ENCODE measurements at places on chromosomes 2 and 18.
A peak's percentile ranks its signal among the peaks of the same experiment; 100 is the strongest.

DNA sequence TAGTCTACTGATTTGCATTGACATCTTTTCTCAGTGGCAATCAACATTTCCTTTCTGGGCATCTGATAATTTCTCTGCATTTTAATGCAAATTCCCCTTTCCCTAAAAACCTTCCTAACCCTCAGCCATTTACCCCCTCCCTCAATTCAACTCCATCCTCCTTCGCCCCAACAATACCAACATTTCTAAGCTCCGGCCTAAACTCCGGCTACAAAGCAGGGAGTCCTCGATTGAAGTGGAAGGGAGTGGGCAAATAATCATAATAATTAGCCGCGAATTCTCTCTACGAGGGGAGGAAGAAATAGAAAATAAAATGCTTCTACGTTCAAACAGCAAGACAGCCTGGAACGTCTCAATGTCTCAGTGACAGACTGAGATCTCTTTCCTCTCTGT is 4.6 kb downstream of the BCL11A start:
- DNase-seq, result no peak

DNA sequence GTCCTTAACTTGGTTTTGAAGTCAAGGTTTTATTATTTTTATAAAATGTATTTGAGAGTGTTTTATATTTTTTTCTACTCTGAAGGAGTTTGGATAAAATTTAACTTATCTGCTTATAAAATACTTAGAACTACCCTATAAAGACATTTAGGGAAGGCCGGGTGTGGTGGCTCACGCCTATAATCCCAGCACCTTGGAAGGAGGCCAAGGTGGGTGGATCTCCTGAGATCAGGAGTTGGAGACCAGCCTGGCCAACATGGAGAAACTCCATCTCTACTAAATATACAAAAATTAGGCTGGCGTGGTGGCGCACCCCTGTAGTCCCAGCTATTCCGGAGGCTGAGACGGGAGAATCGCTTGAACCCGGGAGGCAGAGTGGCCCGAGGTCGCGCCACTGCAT is 486.4 kb downstream of the DSC3 start:
- no peak for DNase-seq

- DNase-seq, result no peak
Observed at GRCh38 chr18:12857215-12857905, 26.7 kb downstream of the PTPN2 start.

DNA sequence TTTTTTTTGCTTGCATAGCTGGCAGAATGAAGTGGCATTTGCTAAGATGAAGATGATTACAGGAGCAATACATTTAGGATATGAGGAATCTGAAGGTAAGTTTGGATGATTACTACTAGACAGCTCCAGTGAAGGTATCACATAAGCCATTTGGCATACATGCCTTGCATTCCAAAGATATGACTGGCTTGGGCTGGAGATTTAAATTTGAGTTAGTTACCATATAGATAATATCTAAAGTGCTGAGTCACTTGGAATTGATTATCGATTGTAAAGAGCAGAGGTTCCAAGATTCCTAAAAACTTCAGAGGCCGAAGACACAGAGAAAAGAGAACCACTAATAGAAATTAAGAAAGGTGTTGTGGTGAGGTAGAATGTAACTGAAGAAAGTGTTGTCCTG is 1026.4 kb downstream of the DSC3 start:
- DNase-seq, result no peak

DNA sequence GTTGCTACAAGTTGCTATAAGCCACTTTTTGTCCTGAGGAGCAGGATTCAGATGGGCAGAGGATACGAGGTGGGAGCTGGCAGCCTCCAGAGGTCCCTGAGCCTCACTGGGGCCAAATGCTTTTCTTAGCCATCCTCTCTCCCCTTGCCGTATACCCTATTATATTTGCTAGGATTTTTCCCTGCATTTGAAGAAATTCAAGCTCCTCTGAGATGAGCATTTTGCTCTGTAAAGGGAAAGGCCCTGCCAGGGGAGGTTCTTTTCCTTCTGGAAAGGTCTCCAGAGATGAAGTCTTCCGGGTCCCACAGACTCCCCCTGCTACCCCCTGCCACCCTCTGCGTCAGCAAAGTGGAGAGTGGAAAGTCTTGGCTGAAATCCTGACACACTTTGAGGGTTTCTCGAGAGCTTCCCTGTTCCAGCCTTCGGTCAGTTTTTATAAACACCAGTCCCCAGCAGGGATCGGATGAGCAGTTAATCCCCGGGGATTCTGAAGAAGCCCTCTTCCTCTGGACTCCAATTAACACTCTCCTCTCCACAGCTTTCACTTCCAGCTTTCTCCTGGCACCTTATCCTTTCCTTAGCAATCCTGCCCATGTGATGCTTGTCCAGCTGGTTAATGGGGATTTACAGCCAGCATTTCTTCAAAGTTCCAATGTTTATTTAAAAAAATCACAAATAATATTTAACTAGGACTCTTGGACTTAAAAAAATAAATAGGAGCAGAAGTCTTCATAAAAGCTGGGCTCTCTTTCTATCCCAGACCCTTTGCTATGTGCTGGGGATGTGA is 13.1 kb downstream of the CYRIA start:
- DNase-seq, result no peak

DNA sequence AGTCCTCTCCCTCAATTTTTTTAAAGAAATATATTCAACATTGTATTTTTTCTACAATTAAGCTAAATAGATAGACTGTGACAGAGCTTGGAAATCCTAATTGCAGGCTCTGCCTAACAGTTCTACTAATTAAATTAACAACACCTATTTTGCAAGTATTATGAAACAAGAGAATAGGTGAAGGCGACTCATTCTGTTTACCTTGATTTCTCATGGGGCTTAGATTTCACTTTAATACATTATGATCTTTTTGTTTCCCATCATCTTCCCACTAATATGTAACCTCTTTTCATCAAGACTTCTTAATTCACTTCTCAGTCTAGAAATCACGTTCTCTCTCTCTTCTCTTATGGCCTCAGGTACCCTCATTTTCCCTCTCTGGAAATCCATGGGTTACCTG is 42.7 kb upstream of the TANK start:
- DNase-seq, result no peak

DNA sequence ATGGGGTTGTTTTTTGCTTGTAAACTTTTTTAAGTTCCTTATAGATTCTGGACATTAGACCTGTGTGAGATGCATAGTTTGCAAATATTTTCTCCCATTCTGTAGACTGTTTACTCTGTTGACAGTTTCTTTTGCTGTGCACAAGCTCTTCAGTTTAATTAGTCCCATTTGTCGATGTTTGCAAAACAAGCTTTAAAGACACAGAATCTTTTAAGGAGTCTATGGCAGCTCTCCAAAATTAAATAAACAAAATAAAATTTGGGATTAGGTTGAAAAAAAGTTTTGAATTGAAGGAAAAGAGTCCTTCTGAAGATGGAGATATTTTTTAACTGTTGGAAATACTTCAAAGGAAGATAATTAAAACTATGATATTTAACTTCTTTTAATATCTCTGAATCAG is 88.8 kb downstream of the MAP3K20 start:
- no peak for DNase-seq

DNA sequence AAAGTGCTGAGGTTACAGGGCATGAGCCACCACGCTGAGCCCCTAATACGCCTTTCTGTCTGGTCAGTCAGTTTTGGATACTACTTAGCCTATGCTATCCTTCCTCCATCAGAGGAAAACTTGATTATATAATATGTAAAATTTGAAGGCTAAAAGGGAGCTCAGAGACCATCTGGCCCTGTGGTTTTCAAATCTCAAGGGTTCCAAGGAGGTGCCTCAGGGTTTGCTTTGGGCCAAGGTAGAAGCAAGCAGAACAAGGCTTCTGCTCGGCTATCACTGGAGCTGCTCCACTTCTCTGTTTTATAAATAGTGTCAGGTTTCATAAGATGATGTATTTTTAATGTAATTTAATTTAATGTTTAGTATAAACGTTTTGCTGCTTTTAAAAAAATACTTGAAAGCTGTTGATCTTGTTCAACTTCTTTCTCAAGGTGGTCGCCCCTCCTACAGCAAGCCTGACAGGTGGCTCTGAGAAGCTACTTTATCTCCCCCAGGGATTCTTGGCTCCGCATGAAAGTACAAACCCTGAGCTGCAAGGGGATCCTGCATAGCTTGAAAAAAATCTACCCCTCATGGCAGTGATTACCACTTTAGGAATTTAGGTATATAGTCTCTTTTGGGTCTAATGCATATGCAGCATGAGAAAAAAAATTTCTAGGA is 290.3 kb downstream of the CNTNAP5 start:
- DNase-seq, result no peak

DNA sequence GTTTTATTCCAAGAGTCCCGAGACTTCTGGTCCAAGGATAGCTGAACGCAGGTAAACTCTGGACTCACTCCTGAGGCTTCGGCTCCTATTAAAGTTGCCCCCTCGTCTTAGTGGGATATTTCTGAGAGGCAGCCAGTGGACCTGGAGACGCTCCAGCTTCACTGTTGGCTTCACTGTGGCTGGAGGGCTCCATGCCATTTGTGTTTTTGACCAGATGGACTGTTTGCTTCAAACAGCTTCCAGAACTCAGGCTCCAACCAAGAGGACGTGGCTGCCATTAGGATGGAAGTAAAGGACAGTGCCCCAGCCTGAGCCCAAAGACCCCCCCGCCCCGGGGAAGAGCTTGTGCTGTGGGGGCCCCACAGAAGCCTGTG is 94.4 kb upstream of the LDAH start:
- DNase-seq, result no peak

GRCh38 chr2:233261819-233262555 is 10.5 kb downstream of the ATG16L1 start:
- no peak for DNase-seq

- DNase-seq, result no peak
Observed at GRCh38 chr18:60024345-60024744, 124.5 kb downstream of the PMAIP1 start.

DNA sequence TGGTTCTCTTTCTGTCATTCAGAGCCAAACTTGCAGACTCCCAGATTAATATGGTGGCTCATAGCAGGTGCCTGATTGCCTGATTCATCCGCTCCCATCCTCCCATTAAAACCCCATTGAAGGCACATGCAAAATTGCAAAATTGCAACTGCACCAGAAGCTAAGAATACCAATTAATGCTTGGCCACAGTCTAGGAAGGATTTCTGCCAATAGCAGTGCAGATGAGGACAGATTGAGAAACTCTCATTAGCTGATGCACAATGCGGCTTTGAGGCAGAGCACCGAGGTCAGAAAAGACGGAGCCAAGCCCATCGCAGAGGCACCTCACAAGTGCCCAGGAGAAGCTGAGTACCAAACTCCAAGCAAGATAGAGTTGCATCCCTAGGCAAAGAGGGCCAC is 172.8 kb downstream of the ARL4C start:
- no peak for DNase-seq

DNA sequence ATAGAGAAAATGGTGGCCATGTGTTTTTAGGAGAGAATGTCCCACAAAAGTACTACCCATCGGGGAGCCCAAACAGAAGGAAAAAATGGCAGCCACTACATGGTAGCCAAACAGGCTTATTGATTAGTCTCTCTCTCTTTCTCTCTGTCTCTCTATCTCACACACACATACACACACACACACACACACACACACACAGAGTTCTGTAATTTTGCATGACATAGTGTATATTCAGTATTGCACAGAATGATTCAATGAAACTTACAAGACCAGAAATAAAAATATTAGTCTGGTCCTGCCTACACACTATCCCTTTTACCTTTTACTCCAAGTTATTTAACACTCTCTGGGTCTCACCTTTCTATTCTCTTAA is 124.8 kb upstream of the SLC39A10 start:
- no peak for DNase-seq

DNA sequence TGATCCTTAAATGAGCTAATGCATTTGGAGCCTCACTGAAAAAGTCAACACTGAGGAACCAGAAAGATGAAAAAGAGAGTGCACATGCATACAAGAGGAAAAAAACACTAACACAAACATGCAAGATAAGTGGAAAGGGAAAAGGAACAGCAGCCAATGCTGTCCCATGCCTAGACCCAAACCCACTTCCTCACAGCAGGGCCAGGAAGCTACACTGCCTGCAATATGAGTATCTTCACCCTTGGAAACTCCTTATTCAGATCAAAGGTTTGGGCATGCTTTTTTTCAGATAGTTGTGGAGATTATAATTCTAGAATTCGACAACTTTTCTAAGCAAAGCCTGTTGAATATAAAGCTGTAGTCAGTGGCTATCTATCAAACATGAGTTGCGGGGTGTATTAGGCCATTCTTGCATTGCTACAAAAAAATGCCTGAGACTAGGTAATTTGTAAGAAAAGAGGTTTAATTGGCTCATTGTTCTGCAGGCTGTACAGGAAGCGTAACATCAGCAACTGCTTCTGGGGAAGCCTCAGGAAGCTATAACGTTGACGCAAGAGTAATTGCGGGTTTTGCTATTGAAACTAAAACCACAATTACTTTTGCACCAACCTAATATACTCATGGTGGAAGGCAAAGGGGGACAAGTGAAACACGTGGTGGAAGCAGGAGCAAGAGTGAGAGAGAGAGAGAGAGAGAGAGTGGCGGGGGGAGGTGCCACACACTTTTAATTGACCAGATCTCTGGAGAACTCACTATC is 138.2 kb downstream of the MBD2 start:
- DNase-seq, result no peak

DNA sequence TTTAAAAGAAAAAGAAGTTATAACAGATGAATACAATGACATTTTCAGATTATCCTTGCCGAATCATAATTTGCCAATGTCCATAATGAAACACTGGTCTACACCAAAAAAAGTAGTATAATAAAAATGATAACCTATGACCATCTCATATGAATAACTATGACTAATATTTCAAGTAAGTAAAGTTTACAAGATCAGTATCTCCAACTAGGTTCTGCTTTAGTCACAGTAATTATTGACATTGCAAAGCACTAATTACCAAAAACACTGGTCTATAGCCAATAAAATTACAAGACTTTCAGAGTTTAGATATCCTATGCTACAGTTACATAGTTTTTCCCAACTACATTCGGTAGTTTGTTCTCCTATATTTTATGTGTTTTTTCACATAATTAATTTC is 136.7 kb downstream of the MEMO1 start:
- DNase-seq, result no peak

- DNase-seq, result no peak
Observed at GRCh38 chr18:5546660-5547059, 2.9 kb upstream of the EPB41L3 start.

DNA sequence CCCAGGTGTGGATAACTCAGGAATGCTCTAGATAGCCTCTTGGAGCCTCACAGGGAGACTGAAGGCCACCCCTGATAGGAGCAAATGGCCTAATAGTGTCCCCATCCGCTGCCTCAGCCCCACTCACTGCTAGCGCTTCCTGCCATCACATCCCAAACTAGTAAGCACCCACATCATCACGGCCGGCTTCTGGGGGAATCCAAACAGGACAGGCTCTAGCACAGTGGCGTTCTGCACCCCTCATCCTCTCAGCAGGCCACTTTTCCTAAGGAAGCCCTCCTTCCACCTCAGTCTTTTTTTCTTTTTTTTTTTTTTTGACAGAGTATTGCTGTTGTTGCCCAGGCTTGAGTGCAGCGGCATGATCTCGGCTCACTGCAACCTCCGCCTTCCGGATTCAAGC is 6.3 kb upstream of the AMER3 start:
- DNase-seq, result no peak

GRCh38 chr2:156366753-156367152 is 34.2 kb upstream of the NR4A2 start:
- DNase-seq, result no peak

- DNase-seq, result peak; percentile 62
Observed at GRCh38 chr18:69935319-69936190, 12.1 kb downstream of the CD226 start.

GRCh38 chr2:2938481-2938880 is 439.1 kb downstream of the EIPR1 start:
- no peak for DNase-seq

GRCh38 chr2:26136451-26136850 is 36.4 kb upstream of the GAREM2 start:
- no peak for DNase-seq
